ENCODE measurements at places on chromosomes 11 and 22. TPM values are rescaled to one million over a fixed set of nuclear protein-coding genes. Genes with fewer than 3 reads are reported as not detected.

DNA sequence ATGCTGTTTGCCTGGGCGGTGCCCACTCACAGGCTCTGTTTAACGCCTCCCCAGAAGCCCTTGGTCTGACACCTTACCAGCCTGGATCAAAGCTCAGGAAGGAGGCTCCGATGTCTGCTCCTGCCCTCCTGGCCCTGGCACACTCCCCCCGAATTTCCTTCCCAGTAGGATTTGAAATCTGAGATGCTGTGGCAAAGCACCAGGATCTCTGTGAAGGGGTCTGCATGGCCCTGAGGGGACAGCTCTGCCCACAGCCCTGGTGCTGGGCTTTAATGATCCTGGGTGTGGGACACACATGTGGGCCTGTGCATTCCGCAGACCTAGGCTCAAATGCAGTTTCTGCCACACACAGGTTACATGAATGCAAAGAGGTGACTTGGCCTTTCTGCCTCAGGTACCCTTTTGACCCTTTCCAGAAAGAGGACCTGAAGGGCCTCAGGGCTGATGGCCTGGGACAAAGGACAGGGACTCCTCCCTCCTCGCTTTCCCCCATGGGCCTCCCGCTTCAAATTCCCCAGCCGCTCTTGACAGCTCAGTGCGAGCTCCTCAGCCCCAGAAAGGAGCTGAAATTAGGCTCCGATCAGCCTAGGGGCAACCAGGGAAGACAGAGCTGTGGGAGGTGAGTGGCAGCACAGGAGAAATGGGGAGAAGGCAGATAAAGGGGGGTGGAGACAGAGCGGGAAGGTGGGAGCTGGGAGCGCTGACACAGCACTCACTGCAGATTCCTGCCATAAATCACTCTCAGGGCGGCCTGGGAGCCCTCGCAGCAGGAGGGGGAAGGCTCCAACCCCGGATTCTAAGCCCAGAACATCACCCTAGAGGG, 41.3 kb downstream of the TRIM29 start:
- no peaks in the 10 kb centered on the region for H3K27me3 ChIP-seq
- H3K27ac ChIP-seq, result no peak overlapping the region
- H3K4me1 ChIP-seq, result peaks cover 19% of the 10 kb centered on the region
- no peaks in the 10 kb centered on the region for H3K36me3 ChIP-seq
- H3K4me3 ChIP-seq, result no peak overlapping the region

DNA sequence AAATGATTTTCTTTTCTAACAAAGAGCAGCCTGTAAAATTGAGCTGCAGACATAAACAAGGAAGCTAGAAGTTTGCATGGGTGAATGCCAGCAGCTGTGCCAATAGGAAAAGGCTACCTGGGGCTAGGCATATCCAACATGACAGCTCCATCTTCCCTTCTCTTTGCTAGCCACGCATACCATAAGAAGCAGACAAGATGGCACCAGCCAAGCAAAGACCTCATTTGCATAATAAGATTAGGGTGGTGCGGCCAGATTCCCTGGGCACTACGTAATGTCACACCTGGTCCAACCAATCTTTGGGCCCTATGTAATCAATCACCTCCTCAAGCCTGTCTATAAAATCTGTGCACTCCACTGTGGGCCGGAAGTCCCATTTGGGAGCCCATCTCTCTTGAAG, 108.3 kb downstream of the SWAP70 start:
- H3K36me3 ChIP-seq, result no peaks in the 10 kb centered on the region
- H3K4me3 ChIP-seq, result no peak overlapping the region
- DNase-seq, result no peak
- H3K27me3 ChIP-seq, result no peaks in the 10 kb centered on the region

The NECTIN1 gene
- total RNA-seq, result 7.4 TPM

GRCh38 chr22:17043521-17043920, 35.5 kb upstream of the GAB4 start:
- H3K27me3 ChIP-seq, result no peaks in the 10 kb centered on the region
- H3K27ac ChIP-seq, result no peak overlapping the region
- DNase-seq, result no peak
- H3K4me3 ChIP-seq, result no peak overlapping the region

The MYOD1 gene
- total RNA-seq, result not detected

DNA sequence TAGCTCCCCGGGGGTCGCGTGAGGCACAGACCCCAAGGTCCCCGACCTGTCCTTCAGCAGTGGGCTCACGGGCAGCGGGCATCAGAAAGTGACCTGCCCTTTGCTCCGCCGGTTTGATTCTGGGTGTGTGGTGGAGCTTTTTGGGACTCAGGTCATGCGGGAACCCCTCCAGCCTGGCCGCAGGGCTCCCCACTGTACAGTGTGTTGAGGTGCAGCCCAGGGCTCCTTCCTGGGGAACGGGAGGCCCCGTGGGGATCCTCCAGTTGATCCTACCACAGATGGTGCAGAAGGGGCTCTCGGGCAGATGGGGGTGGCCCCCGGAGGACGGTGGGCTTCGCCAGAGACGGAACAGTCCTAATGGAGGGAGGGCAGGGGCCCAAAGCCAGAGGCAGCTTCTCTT, 24.2 kb downstream of the MUC6 start:
- no peaks in the 10 kb centered on the region for H3K36me3 ChIP-seq
- H3K27ac ChIP-seq, result no peak overlapping the region
- H3K4me1 ChIP-seq, result no peaks in the 10 kb centered on the region
- H3K27me3 ChIP-seq, result no peaks in the 10 kb centered on the region
- H3K4me3 ChIP-seq, result no peak overlapping the region

GRCh38 chr11:6862961-6863360, at the start of gene OR10A2:
OR10A2 (plus strand) TSS chr11:6863057; CDS start chr11:6869755, 6,698 bp downstream.
- H3K27me3 ChIP-seq, result no peaks in the 10 kb centered on the region
- H3K27ac ChIP-seq, result no peak within 1 kb of the TSS
- no peaks in the 10 kb centered on the region for H3K4me1 ChIP-seq
- peak; percentile 10 for DNase-seq
- no peaks in the 10 kb centered on the region for H3K36me3 ChIP-seq
- no peak within 1 kb of the TSS for H3K4me3 ChIP-seq
